ENCODE measurements at places on chromosomes 13 and 19.
A peak's percentile ranks its signal among the peaks of the same experiment; 100 is the strongest.

DNA sequence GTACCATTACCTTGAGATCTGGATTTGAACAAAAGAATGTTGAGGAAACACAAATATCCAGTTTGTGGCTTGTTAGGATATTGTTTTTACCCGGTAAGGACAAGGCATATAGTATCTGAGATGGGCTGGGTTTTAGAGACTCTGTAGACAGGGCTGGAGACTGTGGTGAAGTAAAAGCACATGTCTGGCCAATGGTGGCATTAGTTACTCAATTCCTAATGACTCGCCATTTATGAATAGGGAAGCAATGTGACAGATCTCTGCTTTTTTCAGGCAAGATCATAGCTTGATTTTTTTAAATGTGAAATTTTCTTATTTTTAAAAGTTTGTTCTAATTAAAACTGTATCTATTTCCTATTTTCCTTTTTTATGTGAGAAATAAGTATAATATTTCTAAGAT, 371.1 kb upstream of the SPRY2 start:
- DNase-seq = peak; percentile 23

GRCh38 chr13:76809389-76809788, 76.8 kb downstream of the KCTD12 start:
- DNase-seq = no peak

- no peak for DNase-seq
Measured at GRCh38 chr19:51055866-51056265, 9.0 kb downstream of the KLK13 start.

DNA sequence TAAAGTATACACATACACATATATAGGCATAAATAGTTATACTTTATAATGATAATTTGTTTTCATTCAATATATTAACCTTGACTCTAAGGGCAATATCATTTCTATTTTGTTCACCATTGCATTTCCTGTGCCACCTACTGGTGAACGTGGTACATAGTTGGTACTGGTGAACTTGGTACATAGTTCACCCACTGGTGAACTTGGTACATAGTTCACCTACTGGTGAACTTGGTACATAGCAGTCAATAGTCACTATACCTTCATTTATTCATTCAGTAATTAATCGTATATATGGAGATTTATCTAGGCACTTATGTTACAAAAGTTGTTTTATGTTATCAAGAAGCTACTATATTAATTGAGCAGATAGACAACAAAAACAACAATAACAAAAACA, 172.6 kb upstream of the ATXN8OS start:
- peak; percentile 40 for DNase-seq

DNA sequence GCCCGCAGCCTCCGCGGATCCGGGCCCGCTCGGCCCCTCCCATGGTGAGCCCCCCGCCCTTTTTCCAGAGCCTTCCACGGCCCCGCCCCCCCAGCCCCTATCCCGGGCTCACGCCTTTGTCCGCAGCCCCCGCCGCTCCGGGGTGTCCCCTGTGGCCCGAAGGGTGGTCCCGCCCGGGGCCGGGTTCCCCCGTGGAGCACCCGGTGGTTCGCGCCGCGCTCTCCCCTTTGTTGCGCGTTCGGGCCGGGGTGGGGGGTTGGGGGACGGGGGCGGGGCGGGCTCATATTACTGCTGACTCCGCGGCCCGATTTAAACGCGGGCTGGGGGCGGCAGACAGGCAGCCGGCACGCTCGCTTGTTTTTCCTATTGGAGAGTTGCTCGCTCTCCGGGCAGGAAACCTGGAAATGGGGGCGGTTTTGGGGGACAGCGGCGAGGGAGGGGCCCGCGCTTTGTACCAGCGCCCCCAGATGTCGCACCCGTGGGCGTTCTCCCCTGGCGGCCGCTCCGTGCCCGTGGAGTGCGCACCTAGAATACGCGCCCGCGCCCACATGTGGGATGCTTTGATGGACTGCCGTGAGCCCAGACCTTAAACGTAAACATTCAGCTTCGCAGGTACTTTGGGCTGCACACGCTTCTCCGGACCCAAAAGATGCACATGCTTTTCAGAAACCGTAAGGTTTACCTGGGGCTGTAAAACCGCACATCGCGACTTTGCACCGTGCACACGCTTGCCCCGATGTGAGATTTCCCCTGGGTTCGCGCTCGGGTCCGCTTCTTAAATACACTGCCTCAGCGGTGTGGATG, 699 bp downstream of the PTOV1 start:
- no peak for DNase-seq

GRCh38 chr19:14350302-14350701, 30.9 kb upstream of the ADGRE5 start:
- no peak for DNase-seq

DNA sequence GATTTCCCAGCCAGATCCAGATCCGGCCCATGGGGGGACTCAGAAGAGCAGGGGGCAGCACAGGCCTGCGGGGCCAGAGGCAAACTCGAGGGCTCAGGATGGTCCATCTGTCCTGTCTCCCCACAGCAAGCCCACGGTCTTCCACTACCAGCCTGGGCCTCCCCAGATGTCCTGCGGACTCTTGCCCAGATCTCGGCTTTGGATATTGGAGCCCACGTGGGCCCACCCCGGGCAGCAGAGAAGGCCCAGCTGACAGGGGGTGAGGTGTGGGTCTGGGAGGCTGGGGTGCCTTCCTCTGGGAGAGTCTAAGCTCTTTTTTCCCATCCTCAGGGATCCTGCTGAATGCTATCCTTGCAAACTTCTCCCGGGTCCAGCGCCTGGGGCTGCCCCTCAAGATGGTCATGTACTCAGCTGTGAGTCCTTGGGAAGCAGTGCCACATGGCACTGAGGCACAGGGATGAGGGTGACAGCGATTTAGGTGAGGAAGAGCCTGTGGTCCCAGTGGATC, 3.4 kb downstream of the ACP4 start:
- no peak for DNase-seq

- DNase-seq = no peak
Measured at GRCh38 chr13:96803456-96804100, 190.7 kb downstream of the OXGR1 start.

- DNase-seq = no peak
Measured at GRCh38 chr13:85742355-85742754, 56.9 kb downstream of the SLITRK6 start.

- peak; percentile 49 for DNase-seq
Measured at GRCh38 chr13:60448907-60449510, 52.0 kb downstream of the TDRD3 start.

DNA sequence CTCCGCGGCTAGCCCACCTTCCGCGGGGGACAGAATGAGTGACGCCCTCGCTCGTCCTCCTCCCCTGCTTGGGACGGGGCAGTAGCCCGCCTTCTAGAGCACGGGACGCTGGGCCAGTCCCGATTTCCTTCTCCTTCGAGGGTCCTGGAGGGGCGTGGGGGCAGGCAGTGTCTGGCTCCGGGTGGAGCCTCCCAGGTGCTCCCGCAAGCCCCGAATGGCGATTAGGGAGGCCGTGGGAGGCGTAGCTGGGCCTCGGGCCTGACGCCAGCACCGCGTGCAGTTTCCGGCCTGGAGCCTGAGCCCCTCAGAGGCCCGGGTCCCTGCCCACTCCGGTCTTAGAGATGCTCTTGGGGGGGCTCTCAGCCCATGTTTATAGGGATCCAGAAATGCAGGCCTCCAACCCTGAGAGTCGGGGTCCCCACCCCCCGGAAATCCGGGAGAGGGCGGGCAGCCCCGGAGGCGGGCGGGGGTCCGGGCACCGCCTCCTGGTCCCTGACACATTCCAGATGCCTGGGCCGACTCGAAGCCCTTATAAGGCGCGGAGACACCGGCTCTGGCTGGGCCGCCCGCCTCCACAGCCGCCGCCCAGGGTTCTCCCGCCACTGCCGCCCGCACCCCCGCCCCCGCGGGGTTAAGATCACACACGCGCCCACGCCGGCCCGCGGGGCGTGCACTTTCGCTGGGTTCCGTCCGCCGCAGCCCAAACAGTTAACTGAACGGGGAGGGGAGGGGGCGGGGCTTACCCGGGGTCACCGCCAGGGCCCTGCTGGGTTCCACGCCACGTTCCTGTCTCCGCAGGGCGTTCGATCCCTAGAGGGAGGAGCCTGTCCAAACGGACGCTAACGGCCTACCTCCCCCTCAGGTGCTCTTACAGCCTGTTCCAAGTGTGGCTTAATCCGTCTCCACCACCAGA, 1.5 kb downstream of the MYADM start:
- DNase-seq = peak; percentile 85

- DNase-seq = peak; percentile 24
Measured at GRCh38 chr13:23915308-23915707, 18.0 kb upstream of the C1QTNF9B start.

DNA sequence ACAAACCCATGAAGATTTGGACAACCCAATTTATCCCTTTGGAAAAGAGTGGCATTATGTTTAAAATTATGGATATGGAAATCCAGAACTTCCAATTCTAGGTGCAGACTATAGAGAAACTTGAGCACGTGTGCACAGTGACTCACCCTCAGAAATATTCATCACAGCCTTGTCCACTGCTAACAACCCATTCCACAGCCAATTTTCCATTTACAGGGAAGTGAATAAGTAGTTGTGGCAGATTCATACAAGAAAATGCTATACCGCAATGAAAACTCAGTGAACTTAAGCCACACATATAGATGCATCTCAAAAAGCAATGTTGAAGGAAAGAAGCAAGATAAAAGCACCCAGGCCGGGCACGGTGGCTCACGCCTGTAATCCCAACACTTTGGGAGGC, 133.3 kb downstream of the USP12 start:
- peak; percentile 69 for DNase-seq

DNA sequence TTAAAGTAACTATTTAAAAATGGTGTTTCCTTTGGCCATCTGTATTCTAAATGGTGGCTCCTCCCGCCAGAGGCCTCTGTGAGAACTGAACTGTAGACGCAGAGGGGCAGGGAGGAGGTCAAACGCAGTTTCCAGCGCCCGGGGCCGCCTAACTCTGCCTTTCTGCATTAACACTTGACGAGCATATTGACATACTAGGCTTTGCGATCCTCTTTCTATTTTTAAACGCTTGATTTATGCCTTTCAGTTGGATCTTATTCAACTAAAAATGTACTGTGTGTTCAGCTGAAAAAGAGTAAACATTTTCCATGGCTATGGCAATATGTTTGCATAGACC, 74.7 kb downstream of the SPACA7 start:
- DNase-seq = no peak

DNA sequence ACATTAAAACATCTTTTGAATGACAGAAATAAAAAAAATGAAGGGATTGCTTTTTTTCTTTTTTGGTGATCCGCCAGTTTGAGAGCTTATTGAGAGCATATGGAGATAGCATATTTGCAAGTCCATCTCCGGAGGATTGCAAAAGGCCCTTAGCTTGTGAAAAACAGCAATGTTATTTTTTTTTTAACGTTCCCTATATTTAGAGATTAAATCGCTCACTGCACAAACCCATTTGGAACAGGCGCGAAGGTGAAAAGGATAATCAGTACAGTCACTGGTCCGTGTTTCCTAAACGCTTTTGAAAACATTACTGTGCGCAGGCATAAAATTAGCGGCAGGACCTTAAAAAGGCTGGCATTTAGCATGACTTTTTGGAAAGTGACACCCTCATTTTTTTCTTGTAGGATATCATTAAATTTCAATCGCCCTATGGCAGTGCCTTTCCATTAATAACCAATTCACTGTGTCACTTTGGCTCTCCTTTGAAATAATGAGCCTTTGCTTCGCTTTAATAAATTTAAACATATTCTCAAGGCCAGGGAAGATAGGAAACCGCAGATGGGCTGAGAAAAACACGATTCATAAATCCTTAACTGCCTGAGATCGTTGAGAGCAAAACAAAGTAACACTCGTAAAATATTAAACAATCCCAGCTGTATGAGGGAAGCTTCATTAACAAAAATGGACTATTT, 342.2 kb downstream of the DACH1 start:
- peak; percentile 2 for DNase-seq

- DNase-seq = no peak
Measured at GRCh38 chr13:43728421-43728820, 58.4 kb downstream of the ENOX1 start.

DNA sequence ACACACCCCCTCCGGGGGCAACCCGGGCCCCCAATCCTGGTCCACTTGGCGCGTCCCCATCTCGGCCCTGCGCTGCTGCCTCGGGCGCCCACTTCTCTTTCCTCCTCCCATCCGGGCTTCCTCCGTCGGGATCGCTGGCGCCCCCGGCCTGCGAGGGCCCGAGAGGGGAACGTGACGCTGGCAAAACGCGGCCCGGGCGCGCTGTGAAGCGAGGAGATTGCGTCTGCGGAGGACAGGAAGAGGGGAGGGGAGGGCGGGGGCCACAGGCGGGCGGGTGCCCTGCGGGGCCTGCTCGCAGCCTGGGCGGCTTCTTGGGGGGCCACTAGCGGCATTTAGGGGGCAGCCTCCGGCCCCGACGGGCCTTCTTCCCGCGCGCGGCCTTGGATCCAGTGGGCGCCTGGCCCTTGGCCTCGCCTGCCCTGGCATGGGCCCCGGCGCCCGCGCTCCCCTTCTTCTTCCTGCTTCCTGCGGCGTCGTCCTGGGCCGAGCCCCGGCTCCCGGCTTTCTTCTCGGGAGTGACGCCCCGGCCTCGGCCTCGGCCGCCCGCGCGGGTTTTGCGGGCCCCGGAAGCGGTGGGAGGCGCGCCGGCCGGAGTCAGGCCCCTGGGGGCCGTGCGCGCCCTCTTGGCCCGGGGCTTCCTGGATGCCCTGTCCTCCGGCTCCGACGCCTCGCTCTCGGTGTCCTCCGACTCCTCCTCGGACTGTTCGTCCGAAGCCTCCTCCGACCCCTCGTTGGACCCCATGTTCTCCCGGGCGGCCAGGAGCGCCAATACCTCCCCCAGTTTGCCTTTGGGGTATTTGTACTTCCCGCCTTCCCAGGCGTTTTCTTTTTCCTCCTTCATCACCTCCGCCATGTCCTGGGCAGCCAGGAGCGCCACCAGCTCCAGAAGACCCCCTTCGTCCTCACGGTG, 2.2 kb downstream of the PNMA8B start:
- no peak for DNase-seq

DNA sequence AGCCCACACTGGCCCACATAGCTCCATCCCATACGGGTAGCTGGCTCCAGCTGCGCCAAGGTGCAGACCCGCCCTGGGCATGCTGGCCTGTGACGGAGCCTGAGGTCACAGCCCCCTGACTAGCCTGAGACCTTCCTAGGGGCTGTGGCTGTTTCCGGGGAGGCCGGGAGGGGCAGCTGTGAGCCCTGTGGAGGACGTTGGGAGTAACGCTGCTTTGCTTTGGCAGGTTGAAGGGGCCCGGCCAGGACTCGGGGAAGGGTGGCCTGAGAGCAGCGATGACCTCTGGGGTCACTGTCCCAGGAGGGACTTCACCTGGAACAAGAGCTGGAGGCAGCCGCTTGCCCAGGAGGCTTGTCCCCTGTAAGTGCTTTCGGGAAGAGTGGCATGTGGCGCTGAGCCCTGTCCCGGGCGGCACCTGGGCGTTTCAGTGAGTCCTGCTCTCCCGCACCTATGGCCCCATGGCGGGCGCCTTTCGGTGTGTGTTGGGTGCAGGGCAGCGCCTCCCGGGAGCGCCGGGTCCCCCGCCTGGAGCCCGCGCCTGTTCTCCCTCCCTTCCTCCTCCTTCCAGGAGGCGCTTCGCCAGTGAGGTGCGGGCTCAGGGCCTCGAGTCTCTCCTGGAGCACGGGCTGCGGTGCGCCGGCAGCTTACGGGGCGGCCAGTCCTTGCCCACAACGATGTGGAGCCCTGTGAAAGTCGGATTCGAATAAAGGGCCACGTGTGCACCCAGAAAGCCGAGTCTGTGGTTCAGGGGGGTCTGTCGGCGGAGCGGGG, 1.1 kb upstream of the FAM174C start:
- no peak for DNase-seq
